ENCODE measurements at places on chromosomes 5 and 9. TPM values are rescaled to one million over a fixed set of nuclear protein-coding genes. Genes with fewer than 3 reads are reported as not detected.
A peak's percentile ranks its signal among the peaks of the same experiment; 100 is the strongest.

The MUSK gene
- total RNA-seq = 0.13 TPM

GRCh38 chr5:17882760-17883488, 248.7 kb downstream of the TAF11L14 start:
- peak; percentile 61 for ATAC-seq

- no peak for ATAC-seq
These were observed 396.5 kb downstream of the MLLT3 start for GRCh38 chr9:20225826-20226225.

DNA sequence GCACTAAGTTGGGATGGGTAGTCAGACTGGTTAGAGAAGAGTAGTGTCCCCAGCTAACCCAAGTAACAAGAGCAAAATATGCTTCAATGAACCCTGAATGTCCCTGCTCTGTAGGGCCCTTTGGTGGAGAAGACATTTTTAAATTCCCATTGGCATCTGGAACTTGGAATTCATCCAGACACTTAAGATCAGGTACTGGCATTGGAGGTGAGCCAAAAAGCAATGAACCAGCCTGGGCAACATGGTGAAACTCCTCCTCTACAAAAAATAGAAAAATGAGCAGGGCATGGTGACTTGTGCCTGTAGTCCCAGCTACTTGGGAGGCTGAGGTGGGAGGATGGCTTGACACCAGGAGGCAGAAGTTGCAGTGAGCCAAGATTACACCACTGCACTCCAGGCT, 58.9 kb upstream of the ZNF618 start:
- no peak for ATAC-seq

GRCh38 chr5:122907276-122907675, 61.9 kb downstream of the SNX24 start:
- ATAC-seq = no peak

DNA sequence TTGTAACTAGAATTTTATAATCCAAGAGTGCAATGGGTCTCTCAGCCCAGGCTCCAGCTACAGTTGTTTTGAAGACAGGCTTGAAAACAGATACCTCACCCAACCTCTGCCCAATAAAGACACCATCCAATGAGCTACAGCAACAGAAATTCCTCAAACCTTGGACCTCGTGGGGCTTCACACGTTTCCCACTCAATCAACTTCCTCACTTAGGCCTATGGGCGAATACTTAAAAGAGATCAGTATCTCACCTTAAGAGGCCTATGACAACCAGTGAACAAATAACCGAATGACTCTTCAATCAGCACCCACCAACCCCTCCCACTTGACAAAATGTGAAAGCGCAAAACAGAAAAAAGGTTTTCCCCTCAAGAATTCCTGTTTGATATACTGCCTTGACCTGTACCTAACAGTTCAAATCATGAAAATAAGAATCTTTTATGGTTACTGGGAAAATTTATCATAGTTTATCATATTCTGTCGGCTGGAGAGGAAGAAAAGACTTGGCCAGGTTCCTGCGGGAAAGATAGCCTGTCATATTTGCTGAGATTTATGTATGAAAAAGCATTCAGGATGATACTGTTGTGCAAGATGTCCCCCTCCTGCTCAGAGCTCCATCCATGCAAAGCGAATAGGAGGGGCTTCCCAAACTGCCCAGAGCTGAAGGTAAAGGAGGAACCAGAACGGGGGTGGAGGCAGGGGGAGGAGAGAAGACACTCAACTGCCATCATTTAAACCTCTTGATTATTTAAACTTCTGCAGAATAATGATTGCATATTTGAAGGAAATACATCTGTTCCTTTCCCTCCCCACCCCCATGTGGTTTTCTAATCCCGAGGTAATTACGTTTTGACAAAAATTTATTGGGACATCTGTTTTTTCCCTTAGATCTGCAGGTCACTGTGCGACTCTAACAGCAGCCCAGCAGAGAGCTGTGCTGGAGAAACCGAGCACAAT, 256.3 kb downstream of the NFIB start:
- ATAC-seq = no peak

GRCh38 chr5:142770650-142771609, 753 bp downstream of the ARHGAP26 start:
- ATAC-seq = peak; percentile 15
